ENCODE measurements at places on chromosomes 3 and 15.
A peak's percentile ranks its signal among the peaks of the same experiment; 100 is the strongest.

DNA sequence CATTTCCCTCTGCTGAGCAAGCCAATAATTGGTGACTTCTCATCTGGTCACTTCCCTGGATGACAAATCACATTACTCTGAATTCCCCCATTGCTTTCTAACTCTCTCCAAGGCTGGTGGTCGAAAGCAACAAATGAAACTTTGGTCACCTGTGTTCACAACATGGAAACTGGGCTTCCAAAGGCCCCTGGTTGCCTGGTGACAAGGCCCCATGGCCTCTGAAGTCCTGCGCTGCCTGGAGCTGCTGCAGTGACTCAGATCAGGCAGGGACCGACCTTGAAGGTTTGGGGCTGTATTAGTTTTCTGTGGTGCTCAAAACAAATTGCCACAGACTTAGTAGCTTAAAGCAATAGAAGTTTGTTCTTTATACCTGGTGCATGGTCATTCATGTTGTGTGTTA is 345.3 kb downstream of the WDR72 start:
- no peak for DNase-seq

GRCh38 chr3:128799653-128800052 is 73.7 kb downstream of the RAB7A start:
- no peak for DNase-seq

DNA sequence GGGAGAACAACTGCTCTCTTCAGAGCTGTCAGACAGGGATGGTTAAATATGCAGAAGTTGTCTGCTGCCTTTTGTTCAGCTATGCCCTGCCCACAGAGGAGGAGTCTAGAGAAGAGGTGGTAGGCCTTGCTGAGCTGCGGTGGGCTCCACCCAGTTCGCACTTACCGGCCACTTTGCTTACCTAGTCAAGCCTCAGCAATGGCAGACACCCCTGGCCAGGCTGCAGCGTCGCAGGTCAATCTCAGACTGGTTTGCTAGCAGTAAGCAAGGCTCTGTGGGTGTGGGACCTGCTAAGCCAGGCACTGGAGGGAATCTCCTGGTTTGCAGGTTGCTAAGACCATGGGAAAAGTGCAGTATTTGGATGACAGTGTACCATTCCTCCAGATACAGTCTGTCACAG is 12.3 kb upstream of the TMEM45A start:
- DNase-seq = no peak

DNA sequence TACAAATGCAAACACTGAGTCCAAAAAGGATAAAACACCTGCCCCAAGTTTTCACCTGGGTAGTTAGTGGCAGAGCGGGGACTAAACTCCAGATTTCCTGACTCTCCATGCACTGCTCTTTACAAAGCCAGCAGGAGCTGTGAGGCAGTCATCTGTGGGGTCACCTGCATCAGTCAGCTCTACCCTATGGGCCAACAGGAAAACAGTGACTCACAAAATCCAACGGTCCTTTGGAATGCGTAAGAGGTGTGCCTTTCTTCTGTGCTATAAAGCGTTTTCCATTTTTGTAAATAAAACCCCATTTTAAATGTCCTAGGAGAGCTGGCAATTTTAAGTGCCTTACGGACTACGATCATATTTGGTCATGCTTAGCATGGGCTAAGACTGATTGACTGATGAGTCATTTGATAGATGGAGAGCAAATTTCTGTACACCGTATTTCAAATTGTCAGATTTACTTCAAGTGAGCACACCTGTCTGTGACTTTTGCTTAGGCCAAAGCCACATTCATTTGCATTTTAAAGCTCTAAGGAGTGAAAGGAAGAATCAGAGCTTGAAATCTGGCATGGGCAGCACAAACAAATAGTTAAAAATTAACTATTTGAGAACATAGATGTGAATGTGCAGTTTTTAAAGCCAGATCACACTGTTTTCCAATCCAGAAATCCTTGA is 4.4 kb upstream of the COL8A1 start:
- DNase-seq = no peak

DNA sequence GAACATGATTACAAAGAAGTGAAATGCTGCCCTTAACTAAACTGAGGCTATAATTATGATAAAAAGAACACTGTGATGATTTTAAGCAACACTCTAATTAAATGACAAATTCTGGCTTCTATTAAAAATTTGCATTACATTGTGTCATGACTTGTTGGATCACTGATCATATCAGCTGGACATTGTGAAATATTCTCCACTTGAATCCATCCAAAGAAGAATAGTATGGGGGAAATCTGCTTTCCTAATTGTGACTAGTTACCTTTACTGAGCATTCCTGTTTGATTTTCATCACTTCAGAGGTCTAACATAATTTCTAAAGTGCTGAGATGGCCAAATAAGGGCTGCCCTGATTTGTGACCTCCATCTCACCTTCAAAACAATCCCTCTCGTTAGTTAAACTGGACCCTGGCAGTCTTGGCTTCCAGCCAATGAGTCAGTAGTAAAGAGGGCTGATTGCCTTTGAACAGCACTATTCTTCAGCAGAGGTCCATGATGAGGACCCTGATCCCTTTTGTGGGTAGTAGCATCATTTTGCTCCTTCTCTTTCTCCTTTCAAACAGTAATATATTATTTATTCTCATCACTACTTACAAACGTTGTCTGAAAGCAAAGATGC is 53.5 kb upstream of the LEKR1 start:
- DNase-seq = no peak

- no peak for DNase-seq
Observed at GRCh38 chr15:27028858-27029477, 58.0 kb downstream of the GABRG3 start.

- DNase-seq = no peak
Observed at GRCh38 chr3:46129588-46130272, 78.4 kb downstream of the CCR1 start.

DNA sequence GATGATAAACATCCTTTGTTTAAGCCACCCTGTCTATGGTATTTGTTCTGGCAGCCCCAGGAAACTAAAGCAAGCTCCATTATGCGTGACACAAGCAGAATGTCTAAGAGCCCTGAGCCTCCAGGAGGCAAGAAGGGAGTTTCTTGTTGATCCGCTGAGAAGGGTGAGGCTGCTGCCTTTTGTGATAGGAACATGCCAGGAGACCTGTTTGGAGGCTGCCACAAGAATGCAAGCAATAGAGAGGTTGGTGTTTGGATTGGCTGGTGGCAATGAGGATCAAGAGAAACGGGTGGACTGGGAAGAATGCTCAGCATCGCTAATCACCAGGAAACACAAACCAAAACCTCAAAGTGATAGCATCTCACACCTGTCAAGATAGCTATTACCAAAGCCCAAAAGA is 104.8 kb downstream of the ASB7 start:
- DNase-seq = no peak

- DNase-seq = no peak
Observed at GRCh38 chr3:44055951-44056350, 185.7 kb upstream of the TOPAZ1 start.

GRCh38 chr15:73857193-73857920 is 16.0 kb upstream of the TBC1D21 start:
- DNase-seq = peak; percentile 35

DNA sequence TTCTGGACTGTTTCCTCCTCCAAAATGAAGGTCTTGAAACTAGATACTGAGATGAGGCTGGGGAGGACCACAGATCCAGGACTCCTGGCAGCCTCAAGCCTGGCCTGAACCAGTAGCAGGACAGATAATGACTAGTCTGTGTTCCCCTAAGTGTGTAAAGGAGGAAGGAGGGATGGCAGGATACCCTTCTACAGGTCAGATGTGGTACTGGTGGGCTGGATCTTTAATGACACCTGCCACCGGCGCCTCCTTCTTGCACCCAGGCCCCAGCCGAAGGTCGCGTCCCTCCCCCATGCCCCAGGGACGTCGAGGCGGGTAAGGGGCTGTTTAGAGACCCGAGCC is 556 bp downstream of the USP19 start:
- DNase-seq = no peak

GRCh38 chr15:89926158-89926557 is 13.4 kb upstream of the ARPIN start:
- peak; percentile 54 for DNase-seq

GRCh38 chr3:194472290-194472920 is 14.4 kb downstream of the ATP13A3 start:
- no peak for DNase-seq

GRCh38 chr3:124764746-124765145 is 34.5 kb downstream of the UMPS start:
- DNase-seq = no peak

GRCh38 chr3:33717616-33717865 is 513 bp downstream of the CLASP2 start:
- no peak for DNase-seq

DNA sequence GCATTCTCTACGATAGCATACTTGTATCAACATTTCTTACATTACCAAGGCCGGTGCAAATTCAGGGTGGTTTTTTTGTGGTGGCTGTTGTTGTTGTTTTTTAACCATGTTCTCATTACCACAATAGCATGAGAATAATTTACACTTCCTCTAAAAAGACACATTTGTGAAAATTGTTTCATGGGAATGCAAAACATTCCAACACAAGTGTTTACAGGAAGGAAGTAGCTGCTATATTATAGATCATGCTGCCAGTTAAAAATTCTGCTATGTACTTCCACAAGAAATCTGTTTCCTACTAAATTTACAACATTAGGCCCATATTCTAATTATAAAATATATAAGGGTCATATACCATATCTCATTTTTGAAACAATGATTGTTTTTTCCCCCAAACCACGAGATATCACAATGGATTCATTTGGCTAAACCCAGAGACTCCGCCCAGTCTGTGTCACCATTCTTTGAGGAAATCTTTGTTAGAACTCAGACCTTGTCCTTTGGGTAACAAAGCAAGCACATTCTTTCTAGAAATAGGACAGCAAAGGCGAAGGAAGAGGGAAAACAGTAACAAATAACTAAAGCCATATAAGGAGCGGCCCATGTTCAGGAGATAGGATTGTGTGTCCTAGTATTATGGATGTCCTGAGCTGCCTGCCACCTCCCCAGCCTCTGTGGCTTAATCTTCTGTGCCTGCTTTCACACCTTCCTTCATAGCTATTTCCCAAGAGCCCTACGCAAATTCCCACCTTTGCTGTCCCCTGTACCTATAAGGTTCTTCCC is 60.1 kb downstream of the UACA start:
- DNase-seq = no peak

Data from left lobe of liver (tissue), 2 donors.